ENCODE measurements at places on chromosomes 12 and 14. TPM values are rescaled to one million over a fixed set of nuclear protein-coding genes. Genes with fewer than 3 reads are reported as not detected.

The ERP27 gene
- total RNA-seq: 3.2 TPM

The PTPRO gene
- 16.1 TPM for total RNA-seq

The RDH16 gene
- 0.75 TPM for total RNA-seq

The KLRC1 gene
- not detected for total RNA-seq

The KRT77 gene
- total RNA-seq: not detected

The BDKRB2 gene
- total RNA-seq: 5.2 TPM

The ANO2 gene
- total RNA-seq: 30.8 TPM

The MAP3K9 gene
- 1.5 TPM for total RNA-seq

The DCN gene
- 2,873 TPM for total RNA-seq

The GUCY2C gene
- total RNA-seq: not detected

The AMN gene
- total RNA-seq: 0.16 TPM

The PRKD1 gene
- 27.9 TPM for total RNA-seq

The IAPP gene
- not detected for total RNA-seq

The ARMH4 gene
- total RNA-seq: 14.6 TPM

The AICDA gene
- 0.39 TPM for total RNA-seq

The FGD6 gene
- total RNA-seq: 15.5 TPM

The PDE6H gene
- not detected for total RNA-seq

The ZCRB1 gene
- total RNA-seq: 36.2 TPM

The KCNH3 gene
- total RNA-seq: 1.7 TPM

The ACOT4 gene
- total RNA-seq: 1.3 TPM

The CDKN3 gene
- total RNA-seq: 10.5 TPM

The HOXC13 gene
- total RNA-seq: 0.32 TPM

The CD4 gene
- total RNA-seq: 20.1 TPM

The C14orf180 gene
- total RNA-seq: 1.3 TPM

The KRT74 gene
- not detected for total RNA-seq

The RBMS2 gene
- 72.0 TPM for total RNA-seq

The PIWIL1 gene
- not detected for total RNA-seq

The INHBC gene
- not detected for total RNA-seq

The MLH3 gene
- 43.6 TPM for total RNA-seq

The SYCP3 gene
- total RNA-seq: 0.65 TPM

The RERGL gene
- total RNA-seq: 6.9 TPM

The FBLN5 gene
- 431 TPM for total RNA-seq

The HDAC7 gene
- total RNA-seq: 192 TPM

The ART4 gene
- 11.6 TPM for total RNA-seq

The MFAP5 gene
- total RNA-seq: 470 TPM

The FITM1 gene
- 0.75 TPM for total RNA-seq

The CD163 gene
- total RNA-seq: 229 TPM

The FBRSL1 gene
- 51.0 TPM for total RNA-seq

The CMKLR1 gene
- 55.4 TPM for total RNA-seq

The SLC25A47 gene
- total RNA-seq: not detected

The HOXC5 gene
- 3.8 TPM for total RNA-seq

The MNAT1 gene
- 38.2 TPM for total RNA-seq

The DGKA gene
- 74.1 TPM for total RNA-seq

The ZFYVE1 gene
- total RNA-seq: 14.2 TPM

The RFX4 gene
- not detected for total RNA-seq

The PSME2 gene
- 86.1 TPM for total RNA-seq

All from aorta (tissue), 5 donors.